ENCODE measurements at places on chromosomes 7 and 10. TPM values are rescaled to one million over a fixed set of nuclear protein-coding genes. Genes with fewer than 3 reads are reported as not detected.

- H3K27me3 ChIP-seq: no peaks in the 10 kb centered on the region
- H3K4me3 ChIP-seq: no peak overlapping the region
- no peaks in the 10 kb centered on the region for H3K36me3 ChIP-seq
- H3K27ac ChIP-seq: no peak overlapping the region
Measured at GRCh38 chr7:127871226-127871625, 160.0 kb downstream of the LRRC4 start.

DNA sequence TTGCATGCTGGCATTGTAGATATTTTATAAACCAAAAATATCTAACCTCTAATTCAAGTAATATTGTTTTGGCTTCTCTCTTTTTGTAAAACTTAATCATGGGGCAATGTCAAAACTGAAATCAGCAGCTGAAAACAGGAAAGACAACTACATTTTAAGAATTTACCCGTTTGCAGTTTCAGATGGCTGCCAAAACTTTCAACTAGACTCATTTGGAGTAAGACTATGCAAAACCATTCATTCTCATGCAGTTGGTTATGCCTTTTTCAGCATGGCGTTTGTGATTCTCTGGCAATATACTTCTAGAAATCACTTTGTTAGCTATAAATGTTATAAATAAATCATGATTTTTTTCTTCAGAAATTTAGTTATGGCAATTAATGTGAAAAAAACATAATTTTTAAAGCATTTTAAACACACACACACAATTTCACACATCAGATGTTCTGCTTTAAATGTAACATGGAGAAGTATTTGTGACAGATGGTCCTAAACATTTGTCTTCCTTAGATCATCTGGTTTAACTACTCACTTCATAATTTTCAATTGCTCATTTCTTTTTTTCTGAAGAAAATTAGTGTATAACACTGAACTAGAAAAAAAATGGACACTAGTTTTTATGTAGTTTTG, 116.4 kb downstream of the ITGB8 start:
- H3K27me3 ChIP-seq: no peaks in the 10 kb centered on the region
- DNase-seq: no peak
- H3K36me3 ChIP-seq: no peaks in the 10 kb centered on the region
- H3K27ac ChIP-seq: no peak overlapping the region

DNA sequence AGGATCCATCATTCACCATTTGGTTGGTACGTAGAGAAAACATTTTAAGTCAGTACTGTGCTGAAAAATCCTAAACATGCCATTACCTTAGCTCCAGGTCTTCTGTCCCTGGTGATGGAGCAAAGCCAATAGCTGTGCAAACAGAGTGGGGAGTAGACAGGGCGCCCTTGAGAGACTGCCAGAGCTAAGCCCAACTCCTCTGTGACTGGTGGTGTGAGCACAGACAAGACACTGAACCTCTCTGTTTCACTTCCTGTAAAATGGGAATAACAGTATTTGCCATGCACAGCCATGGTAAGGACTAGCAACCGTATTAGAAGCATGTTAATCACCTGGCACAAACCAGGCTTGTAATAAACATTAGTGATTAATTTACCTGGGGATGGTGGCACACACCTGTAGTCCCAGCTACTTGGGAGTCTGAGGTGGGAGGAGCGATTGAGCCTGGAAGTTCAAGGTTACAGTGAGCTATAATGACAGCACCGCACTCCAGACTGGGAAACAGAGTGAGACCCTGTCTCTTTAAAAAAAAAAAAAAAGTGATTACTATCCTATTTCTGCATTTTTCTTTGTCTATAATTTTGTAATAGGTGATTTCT, 28.7 kb downstream of the LYZL1 start:
- H3K27ac ChIP-seq: no peak overlapping the region
- H3K4me3 ChIP-seq: no peak overlapping the region
- no peaks in the 10 kb centered on the region for H3K4me1 ChIP-seq
- no peak for DNase-seq
- H3K27me3 ChIP-seq: no peaks in the 10 kb centered on the region
- no peaks in the 10 kb centered on the region for H3K36me3 ChIP-seq

GRCh38 chr10:4407783-4408182, 418.2 kb upstream of the AKR1E2 start:
- no peak for DNase-seq
- H3K4me3 ChIP-seq: no peak overlapping the region
- H3K27me3 ChIP-seq: no peaks in the 10 kb centered on the region
- H3K27ac ChIP-seq: no peak overlapping the region
- no peaks in the 10 kb centered on the region for H3K4me1 ChIP-seq

DNA sequence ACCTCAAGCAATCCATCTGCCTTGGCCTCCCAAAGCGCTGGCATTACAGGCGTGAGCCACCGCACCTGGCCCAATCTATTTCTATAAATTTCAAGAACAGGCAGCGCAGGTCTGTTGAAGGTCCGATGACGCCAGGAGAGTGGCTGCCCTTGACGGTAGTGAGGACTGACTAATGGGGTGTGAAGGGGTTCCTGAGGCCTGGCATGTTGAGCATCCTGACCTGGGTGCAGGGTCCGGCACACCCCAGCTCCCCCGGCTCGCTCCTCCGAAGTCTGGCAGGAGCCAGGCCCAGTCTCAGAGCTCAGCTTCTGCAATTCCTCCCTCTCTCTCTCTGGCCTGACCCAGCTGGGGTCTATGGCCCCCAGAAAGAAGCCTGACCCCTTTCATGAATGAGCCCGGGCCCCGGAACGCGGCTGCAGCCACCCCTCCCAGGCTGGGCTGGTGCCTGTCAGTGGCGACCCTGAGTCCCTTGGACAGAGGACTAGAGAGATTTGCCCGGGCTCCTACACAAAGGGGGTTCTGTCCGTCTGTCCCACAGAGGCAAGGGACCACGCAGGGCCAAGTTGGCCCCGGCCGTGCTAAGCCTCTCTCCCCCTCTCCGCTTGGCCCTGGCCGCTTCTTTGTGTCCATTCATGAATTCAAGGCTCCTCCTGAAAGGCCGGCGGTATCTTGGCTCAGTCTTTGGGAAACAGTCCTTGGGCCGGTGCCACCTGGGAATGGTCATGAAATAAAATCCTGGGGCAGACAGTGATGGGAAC, 18.8 kb downstream of the MMD2 start:
- H3K4me3 ChIP-seq: no peak overlapping the region
- no peaks in the 10 kb centered on the region for H3K4me1 ChIP-seq
- no peaks in the 10 kb centered on the region for H3K36me3 ChIP-seq
- no peak for DNase-seq

DNA sequence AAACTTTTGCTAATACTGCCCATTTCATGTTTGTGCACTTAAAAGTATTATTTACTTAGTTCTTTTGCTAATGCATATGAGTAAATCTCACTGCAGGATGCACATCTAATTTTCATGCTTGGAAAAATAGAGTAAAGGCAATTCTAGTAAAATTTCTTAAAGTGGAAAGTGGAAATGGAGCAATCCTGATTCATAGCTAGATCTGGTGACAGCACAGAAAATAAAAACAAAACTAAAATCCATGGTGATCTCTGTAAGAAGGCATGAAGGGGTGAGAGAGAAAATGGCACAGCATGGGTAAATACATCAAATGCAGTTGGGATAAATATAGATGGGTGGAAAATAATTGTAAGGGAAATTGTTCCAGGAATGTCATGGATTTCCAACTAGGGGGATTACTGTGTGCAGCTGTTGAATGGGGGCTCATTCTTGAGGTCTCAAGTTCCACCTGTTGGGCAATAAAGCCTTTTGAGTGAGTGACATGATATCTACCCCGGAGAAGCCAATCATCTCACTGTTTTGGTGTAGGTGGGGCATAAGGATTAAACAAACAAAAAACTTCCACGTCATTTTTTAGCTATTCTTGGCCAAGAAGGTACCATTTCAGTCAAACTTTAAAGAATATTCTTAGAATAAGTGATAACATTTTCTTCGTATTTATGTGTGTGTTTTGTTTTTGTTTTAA, 1.7 kb upstream of the MCU start:
- H3K4me1 ChIP-seq: no peaks in the 10 kb centered on the region
- H3K27ac ChIP-seq: no peak overlapping the region
- H3K4me3 ChIP-seq: no peak overlapping the region

DNA sequence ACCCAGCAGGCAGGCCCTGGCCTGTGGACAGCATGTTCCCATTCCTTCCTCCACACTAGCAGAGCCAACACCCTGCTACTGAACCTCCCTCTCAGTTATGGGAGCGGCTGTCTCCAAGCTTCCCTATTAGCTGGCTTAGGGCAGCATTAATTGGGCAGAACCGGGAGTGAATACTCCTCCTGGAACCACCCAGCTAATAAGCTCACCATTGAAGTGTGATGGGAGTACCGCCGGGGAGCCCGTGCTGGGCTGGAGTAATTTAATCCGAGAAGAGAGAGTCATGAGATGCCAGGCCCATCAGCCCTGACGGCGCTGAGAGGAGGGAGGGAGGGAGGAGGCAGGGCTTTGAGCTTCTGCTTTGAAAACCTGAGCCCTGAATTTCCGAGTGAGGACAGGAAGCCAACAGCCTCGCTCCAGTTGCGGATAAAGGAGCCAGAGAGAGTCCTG, 31.8 kb upstream of the ELFN1 start:
- DNase-seq: no peak
- H3K4me1 ChIP-seq: no peaks in the 10 kb centered on the region
- no peaks in the 10 kb centered on the region for H3K27me3 ChIP-seq
- no peak overlapping the region for H3K4me3 ChIP-seq
- H3K27ac ChIP-seq: no peak overlapping the region

DNA sequence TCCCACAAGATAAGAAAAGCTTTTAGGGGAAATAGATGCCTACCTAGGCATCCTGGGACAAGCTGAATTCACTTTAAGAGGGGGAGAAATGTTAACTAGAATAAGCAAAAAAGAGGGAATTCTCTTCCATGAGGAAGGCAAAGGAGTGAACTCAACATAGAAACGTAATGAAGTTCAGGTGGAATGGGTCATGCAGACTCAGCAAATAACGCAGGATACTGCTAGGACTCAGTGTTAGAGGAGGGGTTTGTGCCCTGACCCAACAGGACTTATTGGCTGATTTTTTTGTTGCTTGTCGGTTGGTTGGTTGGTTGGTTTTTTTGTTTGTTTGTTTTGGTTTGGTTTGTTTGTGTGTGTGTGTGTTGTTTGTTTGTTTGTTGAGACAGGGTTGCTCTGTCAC, 9.3 kb downstream of the OR2A14 start:
- DNase-seq: no peak
- H3K36me3 ChIP-seq: no peaks in the 10 kb centered on the region
- no peak overlapping the region for H3K4me3 ChIP-seq
- H3K27me3 ChIP-seq: no peaks in the 10 kb centered on the region
- H3K4me1 ChIP-seq: no peaks in the 10 kb centered on the region

DNA sequence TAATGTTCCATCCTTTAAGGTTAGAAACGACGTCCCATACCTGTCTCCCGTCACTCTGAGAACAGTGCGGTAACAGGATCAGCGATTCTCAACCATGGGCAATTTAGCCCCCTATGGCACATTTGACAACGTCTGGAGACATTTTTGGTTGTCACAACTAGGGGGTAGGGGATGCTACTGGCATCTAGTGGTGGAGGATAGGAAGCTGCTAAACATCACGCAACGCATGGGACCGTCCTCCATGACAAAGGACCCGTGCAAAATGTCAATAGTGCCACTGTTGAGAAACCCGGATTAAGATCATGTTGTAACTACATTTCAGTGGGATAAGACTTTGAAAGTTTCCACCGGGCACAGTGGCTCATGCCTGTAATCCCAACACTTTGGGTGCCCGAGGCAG, 5.0 kb upstream of the PAXIP1 start:
- H3K36me3 ChIP-seq: no peaks in the 10 kb centered on the region
- H3K27ac ChIP-seq: no peak overlapping the region
- H3K4me3 ChIP-seq: no peak overlapping the region
- H3K4me1 ChIP-seq: peaks cover 4% of the 10 kb centered on the region

PVRIG gene
- total RNA-seq: not detected

UBTD1 gene
- 6.6 TPM for total RNA-seq

ZNF273 gene
- 9.0 TPM for total RNA-seq

HTR7 gene
- total RNA-seq: 0.29 TPM
